ENCODE measurements at places on chromosomes 4 and X. TPM values are rescaled to one million over a fixed set of nuclear protein-coding genes. Genes with fewer than 3 reads are reported as not detected.

The PDZD4 gene
- 10.6 TPM for total RNA-seq

DNA sequence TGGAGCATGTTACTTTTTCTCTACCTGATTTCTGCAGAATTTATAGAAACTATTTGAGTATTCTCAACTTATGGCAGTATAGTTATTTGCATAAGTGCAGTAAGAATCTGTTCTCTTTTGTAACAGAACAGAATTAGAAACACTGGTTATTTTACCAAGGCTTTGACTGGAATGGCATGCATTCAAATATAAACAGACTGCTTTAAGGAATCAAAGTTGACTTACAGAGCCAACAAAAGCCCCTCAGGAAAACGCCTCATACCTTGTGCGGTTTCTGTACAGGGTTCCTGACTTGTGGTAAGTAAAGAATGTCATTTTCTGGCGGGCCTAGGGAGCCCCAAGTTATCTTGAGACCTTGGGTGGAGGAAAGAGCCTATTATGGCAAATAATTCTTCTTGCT is 97.1 kb downstream of the GPR143 start:
- no peak for DNase-seq

GRCh38 chrX:139091066-139091465 is 379.5 kb upstream of the FGF13 start:
- DNase-seq: no peak

DNA sequence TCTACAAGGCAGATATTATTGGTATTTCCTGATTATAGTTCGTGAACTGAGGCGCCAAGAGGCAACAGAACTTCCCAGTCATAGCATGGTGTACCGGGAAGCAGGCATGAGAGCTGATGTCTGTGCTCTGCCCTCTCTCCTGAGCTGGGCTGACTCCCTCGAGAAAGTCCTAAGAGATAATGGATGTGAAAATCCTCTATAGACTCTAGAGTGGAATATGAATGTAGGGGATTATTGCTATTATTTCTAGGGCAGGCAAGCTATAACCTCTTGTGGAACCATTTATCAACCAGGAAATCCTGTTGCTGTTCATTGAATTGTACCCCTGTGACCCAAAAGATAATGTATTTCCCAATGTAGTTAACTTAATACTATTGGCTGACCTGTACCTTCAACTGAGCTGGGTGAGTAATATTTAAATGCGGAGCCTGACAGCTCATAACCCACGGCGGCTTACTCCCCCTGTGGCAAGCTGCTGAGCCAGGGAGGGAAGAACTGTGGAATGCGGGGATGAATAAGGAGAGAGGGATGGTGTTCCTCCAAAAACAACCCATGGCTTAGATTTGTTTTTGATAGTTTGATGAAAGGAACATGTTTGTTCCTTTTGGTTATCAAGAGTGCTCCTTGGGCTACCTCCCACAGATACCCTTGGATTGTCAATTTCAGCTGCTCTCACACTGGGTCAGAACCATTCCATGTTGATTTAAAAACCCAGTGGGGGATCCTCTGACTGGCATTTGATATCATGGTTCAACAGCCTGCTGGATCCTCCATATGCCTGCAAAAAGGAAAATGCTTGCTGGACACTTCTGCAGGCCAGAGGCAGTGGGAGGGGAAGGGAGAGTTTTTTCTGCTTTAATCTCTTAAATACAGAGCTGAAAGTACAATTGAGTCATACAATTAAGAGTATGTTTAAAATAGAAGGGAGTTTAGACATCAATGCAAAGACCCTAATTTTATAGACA is 339.0 kb upstream of the BOD1L1 start:
- no peak for DNase-seq

DNA sequence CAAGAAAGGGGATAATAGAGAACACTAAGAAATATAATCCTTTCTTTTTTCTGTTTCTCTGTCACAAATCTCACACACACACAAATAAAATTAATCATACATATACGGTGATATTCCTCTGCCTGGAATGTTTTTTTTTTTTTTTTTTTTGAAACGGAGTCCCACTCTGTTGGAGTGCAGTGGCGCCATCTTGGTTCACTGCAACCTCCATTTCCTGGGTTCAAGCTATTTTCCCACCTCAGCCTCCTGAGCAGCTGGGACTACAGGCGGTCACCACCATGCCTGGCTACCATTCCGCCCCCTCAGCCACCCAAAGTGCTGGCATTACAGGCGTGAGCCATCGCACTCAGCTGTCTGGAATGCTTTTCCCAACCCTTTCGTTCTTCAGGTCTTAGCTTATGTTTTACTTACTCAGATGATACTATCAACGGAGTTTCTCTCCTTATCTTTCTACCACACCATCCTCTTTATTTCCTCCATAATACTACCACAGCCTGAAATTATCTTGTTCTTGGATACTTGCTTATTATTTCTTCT is 69.3 kb downstream of the ANKRD17 start:
- no peak for DNase-seq

The AFP gene
- not detected for total RNA-seq

DNA sequence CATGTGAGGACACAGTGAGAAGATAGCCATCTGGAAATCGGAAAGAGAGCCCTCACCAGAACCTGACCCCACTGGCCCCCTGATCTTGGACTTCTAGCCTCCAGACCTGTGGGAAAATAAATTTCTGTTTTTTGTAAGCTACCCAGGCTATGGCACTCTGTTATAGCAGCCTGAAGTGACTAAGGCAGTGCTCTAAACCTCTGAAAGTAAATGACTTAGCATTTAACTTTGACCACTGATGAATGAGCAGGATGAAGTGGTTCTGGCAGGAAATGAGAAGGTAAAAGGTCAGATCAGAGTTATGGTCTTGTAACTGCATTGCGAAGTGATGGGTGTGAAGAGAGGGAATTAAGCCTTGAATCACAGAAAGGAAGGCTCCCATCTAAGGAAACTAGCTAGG is 17.0 kb downstream of the GPAT3 start:
- DNase-seq: no peak

The HSPA4L gene
- total RNA-seq: 5.6 TPM

The CSAG1 gene
- not detected for total RNA-seq

DNA sequence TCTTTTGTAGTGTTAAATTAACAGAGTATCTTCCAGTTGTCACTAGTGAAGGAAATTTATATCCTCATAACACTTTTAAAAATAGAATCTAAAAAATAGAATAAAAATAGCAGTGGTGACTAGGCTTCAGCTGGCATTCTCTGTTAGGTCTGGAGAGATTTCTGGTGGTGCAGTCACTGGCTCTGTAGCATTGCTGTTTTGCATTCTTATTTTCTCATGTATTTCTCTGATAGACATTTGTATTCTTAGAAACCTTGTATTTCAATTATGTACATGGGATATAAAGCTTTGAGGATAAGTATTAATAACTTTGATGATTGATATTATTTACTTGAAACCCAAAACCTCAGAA is 87.6 kb downstream of the TMEM131L start:
- DNase-seq: no peak

The SOX3 gene
- total RNA-seq: not detected

- DNase-seq: no peak
Observed at GRCh38 chr4:5052204-5052702, 973 bp downstream of the STK32B start.

- DNase-seq: no peak
Observed at GRCh38 chr4:134544303-134544770, 342.7 kb upstream of the PABPC4L start.

DNA sequence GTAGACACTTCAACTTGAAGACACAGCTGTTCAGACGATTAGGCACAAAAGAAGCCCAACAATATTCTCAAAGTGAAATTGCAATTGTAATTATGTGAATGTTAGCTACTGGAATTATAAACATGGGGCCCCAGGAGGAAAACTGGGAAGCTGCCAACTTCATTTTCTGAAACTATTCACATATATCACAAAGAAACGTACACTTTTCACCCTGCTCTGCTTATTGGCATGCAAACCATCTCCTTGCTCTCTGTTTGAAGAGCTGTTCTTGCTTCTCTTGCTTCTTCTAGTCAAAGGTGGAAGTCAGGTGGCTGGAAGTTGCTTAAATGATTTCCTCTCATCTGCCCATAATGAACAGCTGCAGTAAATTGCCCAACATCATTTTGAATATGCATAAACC is 320.1 kb downstream of the CFAP299 start:
- no peak for DNase-seq

DNA sequence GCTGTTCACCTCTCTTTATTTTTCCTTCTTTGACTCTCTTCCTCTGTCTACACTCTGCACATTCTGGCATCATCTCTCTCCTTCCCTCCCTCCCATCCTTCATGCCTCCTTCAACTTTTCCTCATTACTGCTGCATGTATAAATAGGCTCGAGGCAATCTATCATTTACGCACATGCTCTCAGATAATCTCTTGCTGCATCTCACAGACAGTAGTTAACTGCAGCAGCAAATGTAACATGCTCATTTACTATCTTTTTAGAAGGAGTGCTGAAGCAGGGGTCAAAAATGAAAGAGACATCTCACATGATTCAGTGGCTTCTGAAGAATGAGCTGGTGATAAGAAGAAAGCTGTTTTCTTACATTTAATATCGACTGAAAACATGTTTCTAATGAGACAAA is 127.7 kb downstream of the RASL11B start:
- no peak for DNase-seq

DNA sequence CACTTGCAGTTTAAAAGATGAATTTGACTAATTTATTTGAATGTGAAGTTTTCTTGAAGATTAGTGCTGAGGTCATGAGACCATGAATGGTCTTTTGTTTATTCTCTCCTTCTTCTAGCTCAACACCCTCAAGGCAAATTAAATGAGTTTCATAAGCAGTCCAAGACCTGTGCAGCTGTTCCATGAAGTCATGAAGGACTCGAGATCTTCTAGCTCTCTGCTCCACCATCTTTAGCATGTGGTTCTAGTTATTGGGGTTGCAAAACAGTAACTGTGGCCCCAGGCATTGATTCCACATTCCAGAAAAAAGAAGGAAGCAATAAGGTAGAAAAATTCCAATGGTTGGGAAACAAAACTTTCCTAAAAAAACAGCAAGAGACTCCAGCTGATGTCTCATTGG is 84.2 kb upstream of the HS3ST1 start:
- DNase-seq: no peak

The GUCY1B1 gene
- 10.1 TPM for total RNA-seq

DNA sequence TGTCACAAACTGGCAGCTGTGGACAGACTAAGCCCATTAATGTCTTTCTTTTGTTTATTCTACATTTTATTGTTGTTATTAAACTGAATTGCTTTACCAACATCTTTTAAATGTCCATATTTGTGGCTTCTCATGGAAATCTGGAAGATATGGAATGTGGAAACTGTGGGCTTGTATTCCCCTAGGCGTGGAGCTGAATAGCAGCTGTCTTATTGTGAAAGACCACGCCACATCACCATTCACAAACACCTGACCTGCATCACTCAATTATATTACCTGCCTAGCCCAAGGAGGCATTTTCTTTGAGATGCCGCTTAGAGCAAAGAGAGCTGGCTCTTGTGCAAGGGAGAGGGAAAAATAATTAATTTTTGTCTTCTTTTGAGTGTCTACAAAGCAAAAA is 96.9 kb upstream of the GPRIN3 start:
- DNase-seq: no peak

The MGAT4D gene
- not detected for total RNA-seq

GRCh38 chrX:23851544-23851943 is 56.2 kb downstream of the APOO start:
- no peak for DNase-seq

The IL2RG gene
- 5.6 TPM for total RNA-seq

The FAM120C gene
- total RNA-seq: 17.2 TPM

The P2RY8 gene
- 3.4 TPM for total RNA-seq

DNA sequence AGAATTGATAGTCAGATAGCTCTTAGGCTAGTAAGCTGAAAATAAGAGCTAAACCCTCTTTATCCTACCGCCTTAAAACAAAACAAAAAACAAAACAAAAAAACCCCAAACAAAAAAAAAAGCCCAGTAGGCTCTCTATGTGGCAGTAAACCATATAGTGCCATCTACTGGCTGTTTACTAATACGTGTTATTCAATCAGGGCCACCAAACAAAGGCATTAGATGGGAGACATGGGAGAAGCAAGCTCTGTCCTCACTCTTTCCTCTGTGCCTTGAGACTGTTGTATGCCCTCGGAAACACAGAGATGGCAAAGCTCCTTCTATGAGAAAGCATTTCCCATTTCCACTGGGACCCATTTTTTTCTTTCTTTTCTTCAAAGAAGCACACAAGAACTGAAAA is 148.8 kb upstream of the MID1 start:
- no peak for DNase-seq

DNA sequence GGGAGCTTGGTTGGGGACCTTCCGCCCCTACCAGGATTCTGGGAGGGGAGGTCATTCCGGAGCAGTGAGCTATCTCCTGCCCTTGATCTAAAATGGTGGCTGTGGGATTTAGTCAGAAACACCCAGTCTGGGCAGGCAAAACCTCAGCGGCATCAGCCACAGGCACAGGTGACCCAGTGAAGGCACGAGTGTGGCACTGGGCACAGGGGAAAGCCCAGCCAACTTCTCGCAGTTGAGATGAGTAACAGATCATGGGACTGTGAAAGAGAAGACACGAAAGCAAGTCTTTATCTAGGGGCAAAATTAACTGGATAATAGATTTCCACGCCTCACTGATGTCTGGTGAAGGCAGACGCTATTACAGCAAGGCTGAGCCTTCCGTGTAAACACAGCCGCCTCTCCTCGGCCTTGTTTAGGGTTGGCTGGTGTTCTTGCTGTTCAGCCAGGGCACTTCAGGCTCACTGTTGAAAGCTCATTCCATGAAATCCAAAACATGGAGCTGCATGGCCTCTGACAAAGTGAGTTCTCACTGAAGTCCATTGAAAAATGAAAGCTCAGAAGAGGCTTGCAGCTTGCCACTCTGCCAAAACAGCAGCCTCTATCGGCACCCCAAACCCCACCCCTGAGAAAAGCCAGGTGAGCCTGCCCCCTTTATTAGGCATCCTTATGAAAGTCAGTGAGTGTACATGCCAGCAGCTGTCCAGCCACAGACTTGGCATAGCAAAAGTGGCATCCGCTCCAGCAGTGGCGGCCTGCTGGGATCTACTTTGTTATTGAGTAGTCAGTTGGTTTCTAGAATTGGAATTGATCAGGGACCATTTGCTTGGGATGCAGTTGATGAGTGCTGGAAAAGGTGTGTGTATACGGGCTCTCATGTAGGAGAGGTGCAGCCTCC is 102.3 kb upstream of the MTM1 start:
- peak; percentile 33 for DNase-seq

DNA sequence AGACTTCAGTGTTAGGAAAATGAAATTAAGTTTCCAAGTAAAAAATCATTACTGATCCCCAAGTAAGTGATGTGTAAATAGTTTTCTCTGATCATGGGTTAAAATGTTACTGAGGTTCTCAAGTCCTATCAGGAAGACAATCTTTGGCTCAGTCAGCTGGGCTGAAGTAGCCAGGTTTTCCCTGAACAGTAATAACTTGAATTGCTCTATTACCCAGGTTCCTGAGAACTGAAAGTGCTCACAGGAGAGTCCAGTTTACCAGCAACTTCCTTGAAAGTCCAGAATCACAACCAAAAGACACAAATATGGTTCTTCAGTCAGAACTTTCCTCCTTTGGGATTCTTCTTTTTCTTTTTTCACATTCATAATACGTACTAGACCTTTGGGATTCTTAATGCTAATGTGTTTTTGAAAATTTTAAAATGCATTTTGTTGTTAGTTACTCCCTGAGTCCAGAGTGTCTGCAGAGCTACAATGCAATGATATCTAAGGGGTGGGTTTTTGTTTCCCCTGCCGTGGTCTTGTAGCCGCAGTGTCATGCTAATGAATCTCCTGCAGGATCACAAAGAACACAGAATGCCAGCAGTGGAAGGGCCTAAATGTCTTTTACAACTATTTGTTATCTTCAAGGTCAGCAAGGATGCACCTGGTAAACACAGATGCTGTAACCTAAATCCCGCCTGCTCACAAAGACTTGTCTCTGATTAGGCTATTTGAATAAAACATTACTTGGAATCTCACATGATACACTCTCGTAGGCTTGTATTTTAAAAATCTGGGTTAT is 439.8 kb upstream of the NR3C2 start:
- no peak for DNase-seq
